ENCODE measurements at places on chromosomes 11 and 22.
A peak's percentile ranks its signal among the peaks of the same experiment; 100 is the strongest.

DNA sequence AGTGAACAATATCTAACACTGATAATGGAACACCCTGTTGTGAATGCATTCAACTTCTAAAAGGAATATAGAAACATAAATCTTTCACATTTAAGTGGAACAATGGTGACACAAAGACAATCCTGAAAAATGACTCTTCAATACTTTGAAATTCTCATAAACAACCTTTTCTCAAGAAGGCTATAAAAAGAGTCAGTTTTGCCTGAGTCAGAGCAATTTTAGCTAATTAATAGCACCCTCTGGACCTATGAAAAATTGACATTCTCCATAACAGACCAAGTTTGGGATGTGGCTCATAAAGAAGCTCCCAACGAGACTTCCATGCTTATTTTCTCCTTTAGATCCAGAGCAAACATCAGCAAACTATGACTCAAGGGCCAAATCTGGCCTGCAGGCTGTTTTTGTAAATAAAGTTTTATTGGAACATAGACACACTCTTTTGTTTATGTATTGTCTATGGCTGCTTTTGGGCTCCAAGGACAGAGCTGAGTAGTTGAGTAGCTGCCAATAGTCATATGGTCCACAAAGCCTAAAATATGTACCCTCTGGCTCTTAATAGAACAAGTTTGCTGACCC, 108.0 kb downstream of the MAML2 start:
- DNase-seq, result no peak

DNA sequence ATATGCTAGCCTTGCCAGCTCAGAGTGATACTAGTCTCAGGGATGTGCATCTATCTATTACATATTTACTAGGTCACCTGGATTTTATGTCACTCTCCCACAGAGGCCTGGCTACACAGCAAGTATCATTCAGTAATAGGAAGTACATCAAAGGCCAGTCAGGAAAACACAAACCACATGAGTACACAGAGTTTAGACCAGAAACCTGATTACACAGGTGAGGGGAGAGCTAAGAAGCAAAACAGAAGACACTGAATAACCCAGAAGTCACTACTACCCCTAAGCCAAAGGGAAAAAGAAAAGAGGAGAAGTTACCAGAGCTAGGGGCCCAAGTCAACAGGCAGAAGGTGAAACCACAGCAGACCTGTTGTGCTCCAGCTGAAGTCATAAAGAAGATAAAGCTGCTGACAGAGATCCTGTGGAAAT, 13.3 kb downstream of the LPXN start:
- no peak for DNase-seq

GRCh38 chr22:43300891-43301676, 42.1 kb downstream of the SCUBE1 start:
- no peak for DNase-seq

GRCh38 chr11:41861838-41862237, 402.4 kb upstream of the LRRC4C start:
- no peak for DNase-seq

DNA sequence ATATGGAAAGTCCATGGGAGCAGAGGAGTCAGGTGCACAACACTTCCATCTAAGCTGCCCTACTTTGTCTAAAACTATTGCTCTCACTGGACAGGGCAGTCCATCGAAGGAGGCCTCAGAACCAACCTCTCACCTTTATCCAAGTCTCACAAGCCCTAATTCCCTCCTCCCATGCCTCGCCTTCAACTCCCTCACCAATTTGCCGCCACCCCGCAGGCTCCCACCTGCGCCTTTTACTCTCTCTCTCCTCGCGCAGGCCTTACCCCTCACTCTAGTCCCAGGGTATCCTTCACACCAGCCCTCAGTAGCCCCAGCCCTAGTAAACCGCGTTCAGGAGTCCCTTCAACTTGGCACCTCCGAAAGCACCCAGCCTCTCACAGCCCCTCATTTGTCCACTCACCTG, 451 bp downstream of the FHIP1B start:
- no peak for DNase-seq

DNA sequence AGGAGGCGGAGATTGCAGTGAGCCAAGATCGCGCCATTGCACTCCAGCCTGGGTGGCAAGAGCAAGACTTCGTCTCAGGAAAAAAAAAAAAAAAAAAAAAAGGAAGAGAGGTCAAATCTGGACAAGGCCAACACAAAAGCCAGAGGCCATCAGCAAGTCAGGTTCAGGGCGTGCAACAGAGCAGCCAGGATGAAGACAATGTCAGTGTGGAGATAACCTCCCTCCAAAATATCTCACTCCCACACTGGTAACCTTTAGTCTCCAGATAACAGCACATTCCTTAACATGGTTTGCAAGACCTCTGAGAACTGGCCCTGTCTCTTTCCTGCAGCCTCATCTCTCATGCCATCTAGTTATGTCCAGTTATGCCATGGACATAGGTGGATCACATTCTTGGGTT, 4.7 kb downstream of the CSNK2A3 start:
- peak; percentile 33 for DNase-seq

- DNase-seq, result no peak
Measured at GRCh38 chr22:48779661-48780596, 1047.7 kb downstream of the BRD1 start.

DNA sequence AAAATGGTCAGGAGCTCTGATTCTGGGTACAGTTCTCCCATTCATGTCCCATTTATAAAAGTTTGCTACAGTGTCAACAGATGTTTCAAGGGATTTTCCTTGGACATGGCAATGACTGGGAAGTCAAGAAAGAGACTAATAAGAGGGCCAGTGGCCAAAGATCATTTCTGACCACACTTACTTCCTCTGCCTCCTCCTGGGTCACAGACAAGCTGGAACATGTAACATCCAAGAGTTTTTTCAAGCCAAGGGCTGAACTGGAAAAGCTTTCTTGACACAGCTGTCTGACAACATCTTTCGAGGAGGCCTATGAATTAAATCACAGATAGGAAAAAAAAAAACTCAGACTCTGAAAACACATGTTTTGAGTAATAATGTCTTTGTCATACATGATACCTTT, 8.7 kb downstream of the COMMD9 start:
- no peak for DNase-seq

DNA sequence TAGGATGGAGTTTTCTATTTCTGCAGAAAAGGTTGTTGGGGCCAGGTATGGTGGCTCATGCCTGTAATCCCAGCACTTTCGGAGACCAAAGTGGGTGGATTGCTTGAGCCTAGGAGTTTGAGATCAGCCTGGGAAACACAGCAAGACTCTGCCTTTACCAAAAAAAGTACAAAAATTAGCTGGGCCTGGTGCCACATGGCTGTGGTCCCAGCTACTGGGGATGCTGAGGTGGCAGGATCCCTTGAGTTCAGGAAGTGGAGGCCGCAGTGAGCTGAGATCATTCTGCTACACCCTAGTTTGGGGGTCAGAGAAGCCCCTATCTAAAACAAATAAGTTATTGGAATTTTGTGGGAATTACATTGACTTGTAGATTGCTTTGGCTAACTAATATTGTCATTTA, 71.7 kb downstream of the FDX1 start:
- no peak for DNase-seq

DNA sequence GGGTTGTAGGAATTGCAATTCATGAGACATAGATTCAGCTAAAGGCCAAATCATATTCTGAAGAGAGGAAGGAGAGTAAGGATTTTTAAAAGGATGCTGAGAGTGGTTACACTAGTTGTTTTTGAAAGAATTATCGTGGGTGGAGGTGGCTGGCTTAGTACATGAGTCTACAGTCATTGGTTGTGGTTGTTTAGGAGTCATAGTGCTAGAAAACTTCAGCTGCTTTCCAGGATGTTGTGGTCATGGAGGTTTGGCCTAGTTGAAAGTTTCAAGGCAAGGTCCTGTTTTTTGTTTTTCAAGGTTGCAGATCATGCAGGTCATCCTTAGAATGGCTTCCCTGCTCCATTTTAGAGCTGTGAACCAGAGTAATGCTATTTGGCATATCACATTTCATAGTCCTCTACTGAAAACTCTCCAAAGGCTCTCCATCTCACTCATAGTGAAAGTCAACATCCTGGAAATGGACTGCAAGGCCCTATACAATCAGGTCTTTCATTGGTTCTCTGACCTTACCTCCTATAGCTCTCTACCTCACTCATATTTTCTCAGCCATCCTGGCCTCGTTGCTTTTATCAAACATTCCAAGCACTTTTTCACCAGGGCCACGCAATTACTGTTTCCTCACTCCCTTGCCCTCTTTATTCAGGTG, 26.1 kb upstream of the ZBTB44 start:
- DNase-seq, result no peak

DNA sequence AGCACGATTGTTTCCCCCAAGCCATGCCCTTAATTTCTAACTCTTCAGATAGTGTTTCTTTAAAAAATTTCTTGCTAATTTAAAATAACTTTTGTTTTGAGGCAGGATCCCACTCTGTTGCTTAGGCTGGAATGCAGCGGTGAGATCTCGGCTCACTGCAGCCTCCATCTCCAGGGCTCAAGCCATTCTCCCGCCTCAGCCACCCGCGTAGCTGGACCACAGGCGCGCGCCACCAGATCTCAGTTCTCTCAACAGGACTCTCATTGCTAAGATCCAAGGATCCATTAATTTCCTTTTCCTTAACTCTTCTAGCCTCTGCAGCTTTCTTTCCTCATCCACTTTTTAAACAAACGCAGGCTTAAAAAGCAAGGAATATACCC, 327 bp upstream of the MED17 start:
- DNase-seq, result no peak

- DNase-seq, result peak; percentile 70
Measured at GRCh38 chr11:32829680-32830412, at the start of gene PRRG4. TSS of gene PRRG4 (plus strand) at chr11:32829927. CDS start at chr11:32830530, 603 bp downstream.

DNA sequence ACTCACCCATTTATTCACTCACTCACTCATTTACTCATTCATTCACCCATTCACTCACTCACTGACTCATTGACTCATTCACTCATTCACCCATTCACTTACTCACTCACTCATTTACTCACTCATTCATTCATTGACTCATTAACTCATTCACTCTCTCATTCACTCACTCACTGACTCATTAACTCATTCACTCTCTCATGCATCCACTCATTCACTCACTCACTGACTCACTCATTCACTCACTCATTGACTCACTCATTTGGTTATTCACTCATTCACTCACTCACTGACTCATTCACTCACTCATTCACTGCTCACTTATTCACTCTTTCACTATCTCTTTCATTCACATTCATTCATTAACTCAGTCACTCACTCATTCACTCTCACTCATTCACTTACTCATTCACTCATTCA, 2.5 kb upstream of the MUC5AC start:
- DNase-seq, result no peak

DNA sequence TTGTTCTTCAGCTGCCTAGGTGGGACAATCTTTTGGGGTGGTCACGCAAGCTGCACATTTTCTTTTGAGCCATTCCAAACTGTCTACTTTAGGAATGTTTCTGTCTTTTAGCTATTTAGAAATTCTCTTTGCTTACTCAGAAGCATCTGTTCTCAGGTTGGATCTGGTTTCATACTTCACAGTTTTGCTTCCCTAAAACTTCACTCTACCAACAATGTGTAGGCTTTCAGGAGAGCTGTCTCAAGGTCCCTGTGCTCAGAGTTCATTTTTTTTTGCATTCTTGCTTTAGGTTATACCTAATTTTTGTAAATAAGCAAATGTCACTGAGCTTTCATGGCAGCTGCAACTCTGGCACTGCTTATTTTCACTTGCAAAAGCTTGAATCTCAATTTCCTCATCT, 36.7 kb downstream of the CCDC90B start:
- DNase-seq, result no peak

GRCh38 chr11:69491071-69492031, 9.9 kb downstream of the LINC01488 start:
- DNase-seq, result no peak

DNA sequence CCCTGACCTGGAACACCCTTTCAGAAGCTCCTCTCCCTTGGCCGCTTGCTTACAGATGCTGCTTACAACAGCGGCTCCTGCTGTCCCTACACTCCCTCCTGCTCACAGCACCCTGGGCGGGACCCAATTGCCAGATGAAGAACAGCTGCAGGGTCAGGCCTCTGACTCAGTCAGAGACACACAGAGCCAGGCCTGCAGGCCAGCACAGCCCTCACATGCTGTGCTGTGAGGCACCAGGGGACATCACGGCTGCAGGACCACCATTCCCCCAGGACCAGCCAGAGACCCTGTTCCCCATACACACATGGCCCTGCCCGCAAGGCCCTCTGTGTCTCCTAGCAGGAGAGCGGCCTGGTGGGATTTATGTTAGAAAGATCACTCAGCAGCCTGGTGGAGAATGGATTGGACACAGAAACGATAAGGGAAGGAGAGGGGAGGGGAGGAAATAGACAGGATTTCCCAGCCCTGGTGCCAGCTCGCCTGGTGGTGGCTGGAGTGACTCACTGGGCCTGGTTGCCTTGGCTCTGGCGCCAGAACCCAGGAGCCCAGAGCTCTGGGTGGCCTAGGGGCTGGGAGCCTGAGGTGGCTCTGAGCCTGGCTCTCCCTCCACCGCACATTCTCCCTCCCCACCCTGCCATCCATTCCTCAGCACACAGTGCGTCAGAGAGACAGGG, 6.7 kb downstream of the CAPN5 start:
- DNase-seq, result peak; percentile 54

DNA sequence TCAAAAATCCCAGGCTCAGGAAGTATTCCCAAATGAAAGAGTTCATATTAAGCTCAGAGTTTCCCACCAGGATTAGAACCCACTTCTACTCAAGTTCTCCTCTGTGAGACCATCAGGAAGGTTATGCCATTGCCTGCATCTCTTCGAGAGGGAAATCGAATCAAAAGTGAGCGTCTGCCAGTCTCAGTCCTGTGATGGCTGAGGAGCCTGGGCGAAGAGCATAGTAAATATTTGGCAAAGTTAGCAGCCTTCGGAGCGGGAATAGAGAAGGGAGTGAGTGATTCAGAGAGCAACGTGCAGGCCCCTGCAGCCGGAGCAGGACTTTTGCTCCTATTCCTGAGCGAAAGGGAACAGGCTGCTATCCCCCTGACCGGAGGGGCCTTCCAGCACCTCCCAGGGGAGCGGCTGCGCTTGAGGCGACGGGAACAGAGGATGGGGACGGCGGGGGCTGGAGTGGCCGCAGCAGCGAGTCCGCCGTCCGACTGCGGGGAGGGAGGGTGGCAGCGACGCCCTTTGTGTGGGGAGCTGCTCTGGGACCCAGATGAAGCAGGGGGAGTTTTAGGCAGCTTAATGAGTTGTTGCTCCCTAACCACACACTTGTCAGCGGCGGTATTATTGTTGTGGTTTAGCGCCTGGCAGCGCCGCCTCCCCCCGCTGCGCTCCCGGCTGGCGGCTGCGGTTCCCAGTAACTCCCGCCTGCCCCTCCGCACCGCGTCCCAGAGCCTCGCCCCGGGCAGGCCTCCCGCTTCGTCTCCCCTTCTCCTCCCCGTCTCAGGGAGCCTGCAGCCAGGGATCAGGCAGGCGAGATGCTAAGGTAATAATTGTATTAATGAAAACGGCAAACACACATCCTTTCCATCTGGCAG, 21.7 kb upstream of the NRGN start:
- DNase-seq, result no peak

All from hematopoietic multipotent progenitor cell treated with erythropoietin and hydrocortisone succinate and interleukin-3 and kit ligand, for 8 days (in vitro differentiated cells).